Mammary epithelial cell (primary cell): ENCODE measurements at places on chromosomes 13 and 19.

GRCh38 chr13:91101381-91101780, 246.1 kb upstream of the MIR17HG start:
- DNase-seq, result no peak

- DNase-seq, result no peak
Observed at GRCh38 chr19:40136818-40137217, 46.1 kb upstream of the ZNF780A start.

GRCh38 chr19:18150776-18151624, 2.0 kb upstream of the PIK3R2 start:
- DNase-seq, result no peak

DNA sequence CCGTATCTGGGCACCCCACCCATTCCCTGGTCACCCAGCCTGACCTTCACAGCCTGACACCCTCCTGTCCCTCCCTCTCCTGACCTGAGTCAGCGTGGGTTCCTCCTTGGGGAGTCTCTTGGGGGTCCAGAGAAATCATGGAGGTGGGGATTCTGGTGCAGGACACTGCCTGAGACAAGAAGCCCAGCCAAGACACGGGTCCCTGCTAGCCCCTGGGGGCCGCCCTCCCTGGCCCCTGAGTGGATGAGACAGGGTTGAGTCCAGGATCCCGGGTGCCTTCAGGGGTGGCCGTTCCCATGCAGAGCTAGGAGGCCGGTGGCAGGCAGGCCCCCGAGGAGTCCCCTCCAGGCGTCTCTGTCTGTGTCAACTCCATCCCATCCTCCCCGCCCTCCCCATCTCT, 1.6 kb downstream of the MAP2K7 start:
- DNase-seq, result no peak

DNA sequence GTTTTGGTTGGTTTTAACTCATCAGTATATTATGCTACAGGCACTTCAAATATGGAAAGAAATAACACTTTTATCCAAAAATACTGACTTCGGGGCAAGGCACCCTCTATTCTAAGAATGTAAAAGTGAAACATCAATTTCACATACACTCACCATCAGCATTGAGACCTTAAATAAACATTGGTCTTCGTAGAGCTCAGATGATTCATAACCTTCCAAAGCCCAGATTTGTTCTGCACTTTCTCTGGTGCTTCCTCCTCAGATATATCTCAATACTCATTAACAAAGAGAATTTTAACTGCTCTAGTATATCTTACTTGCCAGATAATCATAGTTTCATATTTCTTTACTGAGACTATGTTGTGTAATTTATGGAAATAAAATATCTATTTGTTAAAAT, 794.3 kb downstream of the LIG4 start:
- DNase-seq, result no peak

DNA sequence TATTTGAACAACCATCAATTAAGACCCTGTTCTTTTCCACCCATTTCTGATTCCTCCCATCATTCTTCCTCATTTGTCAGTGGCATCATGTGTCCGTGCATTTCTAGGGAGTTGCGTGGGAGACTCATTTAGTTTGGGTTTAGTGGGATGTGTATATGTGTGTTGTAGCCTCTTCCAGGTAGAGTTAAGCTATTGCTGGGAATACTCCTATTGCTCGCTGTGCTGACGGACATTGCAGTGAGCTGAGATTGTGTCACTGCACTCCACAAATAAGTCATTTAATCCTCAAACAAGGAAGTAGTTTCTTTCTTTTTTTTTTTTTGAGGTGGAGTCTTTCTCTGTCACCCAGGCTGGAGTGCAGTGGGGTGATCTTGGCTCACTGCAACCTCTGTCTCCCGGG, 42.2 kb upstream of the RCBTB2 start:
- DNase-seq, result no peak

- no peak for DNase-seq
Observed at GRCh38 chr19:39335168-39335548, 685 bp downstream of the GMFG start.

GRCh38 chr13:110911880-110912279, 3.0 kb downstream of the ANKRD10 start:
- DNase-seq, result peak; percentile 85

GRCh38 chr19:11145536-11145924, 10.1 kb downstream of the SPC24 start:
- no peak for DNase-seq

GRCh38 chr13:107121793-107122192, 553.9 kb upstream of the ARGLU1 start:
- DNase-seq, result no peak

DNA sequence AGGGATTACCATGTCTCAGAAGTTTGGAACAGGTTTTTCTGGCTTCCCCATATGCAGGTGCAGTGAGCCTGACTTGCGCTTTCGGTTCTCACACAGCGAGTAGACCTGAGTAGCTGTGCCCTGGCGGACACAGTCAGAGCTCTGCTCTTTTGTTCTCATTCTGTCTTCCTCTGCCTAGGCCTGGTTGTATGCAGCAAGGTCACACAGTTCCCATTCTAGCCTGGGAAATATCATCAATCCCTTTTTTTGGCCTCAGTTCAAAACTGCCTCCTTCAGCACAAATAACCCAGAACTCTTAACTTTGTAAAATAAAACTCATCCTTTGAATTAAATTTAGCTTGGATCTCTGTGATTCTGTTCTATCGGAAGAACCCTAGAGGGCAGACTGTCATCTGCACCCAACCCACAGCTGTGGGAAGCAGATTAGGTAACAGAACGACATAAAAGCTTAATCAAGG, 10.2 kb downstream of the OXGR1 start:
- DNase-seq, result peak; percentile 64

DNA sequence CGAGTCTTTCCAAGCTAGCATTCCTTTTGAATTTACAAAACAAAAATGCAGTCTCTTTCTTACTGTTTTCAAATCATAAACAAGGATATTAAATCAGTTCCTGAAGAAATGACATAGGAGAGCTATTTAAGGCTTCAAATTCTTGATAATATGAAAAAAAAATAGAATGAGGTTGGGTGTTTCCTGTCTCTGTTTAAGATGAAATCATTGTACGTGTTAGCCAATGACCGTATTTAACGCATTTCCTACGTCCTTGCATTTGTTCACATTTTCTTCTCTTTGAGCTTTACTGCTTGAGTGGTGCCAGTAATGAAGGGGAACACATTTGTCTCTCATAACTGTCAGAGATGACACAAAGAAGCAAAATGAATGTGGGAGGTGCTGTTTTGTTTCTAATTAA, 821.3 kb downstream of the DIAPH3 start:
- no peak for DNase-seq

GRCh38 chr19:9952276-9952675, 16.0 kb upstream of the OLFM2 start:
- no peak for DNase-seq

DNA sequence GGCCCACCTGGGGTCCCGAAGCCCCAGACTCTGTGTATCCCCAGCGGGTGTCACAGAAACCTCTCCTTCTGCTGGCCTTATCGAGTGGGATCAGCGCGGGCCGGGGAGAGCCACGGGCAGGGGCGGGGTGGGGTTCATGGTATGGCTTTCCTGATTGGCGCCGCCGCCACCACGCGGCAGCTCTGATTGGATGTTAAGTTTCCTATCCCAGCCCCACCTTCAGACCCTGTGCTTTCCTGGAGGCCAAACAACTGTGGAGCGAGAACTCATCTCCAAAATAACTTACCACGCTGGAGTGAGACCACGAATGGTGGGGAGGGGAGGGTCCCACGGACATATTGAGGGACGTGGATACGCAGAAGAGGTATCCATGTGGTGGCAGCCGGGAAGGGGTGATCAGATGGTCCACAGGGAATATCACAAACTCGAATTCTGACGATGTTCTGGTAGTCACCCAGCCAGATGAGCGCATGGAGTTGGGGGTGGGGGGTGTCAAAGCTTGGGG, 1.0 kb upstream of the ICAM5 start:
- DNase-seq, result no peak

DNA sequence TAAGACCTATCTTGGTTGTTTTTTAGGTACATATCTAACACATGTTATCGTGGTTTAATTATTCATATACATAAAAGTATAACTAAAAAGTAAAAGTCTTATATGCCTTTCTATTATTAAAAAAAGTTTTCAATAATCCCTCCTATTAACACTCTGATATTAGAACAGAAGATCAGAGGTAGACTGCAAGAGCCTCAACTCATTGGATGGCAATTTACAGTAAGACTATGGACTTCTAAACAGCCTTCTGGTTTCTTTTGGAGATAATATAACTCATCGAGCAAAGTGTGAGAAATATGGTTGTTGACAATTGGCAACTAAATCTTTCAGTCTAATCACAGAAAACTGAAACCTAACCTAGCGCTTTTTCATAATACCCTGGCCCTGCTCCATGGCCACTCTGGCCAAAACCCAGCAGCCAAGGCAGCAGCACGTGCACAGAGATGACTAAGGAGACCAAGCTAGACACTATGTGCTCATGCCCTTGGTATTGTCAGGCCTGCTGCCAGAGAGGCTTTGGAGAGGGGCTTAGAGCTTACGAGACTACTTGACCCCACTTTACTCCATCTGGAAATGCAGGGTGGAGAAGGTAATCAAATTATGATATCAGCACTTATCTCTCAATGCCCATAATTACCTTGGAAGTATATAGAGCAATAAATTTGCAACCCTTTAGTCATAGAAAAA, 40.6 kb upstream of the EEF1AKMT1 start:
- peak; percentile 41 for DNase-seq

DNA sequence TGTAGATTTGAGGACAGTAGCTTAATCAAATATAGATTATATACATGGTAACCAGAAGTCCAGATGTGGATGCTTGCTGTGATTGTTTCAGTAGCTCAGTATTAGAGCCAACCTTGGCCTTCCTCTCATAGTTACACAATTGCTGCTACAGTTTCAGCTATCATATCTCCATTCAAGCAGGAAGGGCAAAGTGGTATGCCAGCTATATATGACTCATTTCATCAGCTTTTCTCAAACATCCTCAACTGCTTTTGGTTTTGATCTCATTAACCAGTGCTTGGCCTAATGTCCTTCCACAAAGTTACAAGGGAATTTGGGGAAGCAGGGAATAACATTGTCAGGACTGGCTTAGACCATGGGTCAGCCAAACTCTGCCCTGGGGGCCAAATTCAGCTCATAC, 73.0 kb upstream of the MAB21L1 start:
- peak; percentile 69 for DNase-seq

- no peak for DNase-seq
Observed at GRCh38 chr13:78060966-78061365, 142.3 kb upstream of the EDNRB start.

- no peak for DNase-seq
Observed at GRCh38 chr13:107124129-107124718, 556.3 kb upstream of the ARGLU1 start.

- DNase-seq, result no peak
Observed at GRCh38 chr13:75146436-75146835, 335.5 kb downstream of the TBC1D4 start.

DNA sequence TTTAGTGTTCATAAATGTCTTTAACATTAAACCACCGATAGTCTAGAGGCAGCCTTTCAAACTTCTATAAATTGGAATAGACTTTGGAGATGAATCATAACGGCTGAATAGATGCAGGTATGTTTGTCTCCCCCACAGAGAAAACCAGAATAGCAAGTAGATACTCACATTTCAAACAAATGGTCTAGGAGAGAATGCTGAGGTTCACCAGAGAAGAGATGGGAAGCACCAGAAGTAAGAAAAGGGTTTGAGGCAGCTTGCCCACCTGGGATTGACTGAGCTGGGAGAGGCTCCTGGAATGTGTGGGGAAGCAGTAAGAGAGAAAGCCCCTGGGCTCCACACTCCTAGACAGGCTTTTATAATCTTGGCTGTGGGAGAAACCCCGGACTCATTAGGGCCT, 6.4 kb downstream of the IGFL3 start:
- peak; percentile 82 for DNase-seq

DNA sequence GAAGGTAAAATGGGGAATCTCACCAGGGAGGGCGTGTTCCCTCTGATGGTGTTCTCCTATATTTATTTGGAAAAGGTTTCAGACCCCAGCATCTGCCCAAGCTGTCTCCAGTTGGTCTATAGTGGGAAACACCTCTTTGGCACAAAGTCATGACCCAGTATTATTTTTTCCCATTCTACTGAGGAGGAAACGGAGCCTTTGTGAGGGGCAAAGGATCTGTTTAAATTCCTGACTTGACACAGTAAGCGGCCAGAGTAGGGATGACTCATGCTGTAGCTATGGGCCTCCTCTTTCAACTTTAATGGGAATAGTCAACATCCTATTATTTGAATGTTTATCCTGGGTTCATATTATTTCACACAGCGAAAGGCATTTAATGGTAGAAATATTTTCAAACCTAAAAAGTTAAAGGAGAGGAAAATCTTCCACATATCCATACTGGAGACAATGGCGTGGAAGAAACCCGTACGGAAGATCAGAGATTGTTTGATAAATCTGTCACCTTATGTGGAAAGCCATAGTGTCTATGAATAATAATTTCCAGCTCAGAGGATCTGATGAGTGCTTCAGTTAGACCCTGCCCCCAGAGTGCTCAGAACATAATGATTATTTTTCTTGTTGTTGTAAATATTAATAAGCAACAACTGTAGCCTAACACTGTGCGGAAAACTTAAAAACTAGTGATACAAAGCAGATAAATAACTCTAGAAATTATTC, 126.0 kb downstream of the FOXO1 start:
- DNase-seq, result peak; percentile 53

DNA sequence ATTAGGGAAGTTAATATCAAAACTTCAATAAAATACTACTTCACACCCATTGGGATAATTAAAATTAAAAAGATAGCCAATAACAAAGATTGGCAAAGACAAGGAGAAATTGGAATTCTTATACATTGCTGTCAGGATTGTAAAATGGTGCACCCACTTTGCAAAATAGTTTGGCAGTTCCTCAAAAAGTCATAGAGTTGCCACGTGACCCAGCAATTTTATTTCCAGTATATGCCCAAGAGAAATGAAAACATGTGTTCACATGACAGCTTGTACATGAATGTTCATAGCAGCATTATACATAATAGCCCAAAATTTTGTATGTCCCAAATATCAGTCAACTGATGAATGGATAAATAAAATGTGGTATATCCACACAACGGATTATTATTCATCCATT, 3.3 kb downstream of the MBD3L1 start:
- DNase-seq, result no peak

- DNase-seq, result no peak
Observed at GRCh38 chr19:28990522-28990921, 222.4 kb downstream of the UQCRFS1 start.

DNA sequence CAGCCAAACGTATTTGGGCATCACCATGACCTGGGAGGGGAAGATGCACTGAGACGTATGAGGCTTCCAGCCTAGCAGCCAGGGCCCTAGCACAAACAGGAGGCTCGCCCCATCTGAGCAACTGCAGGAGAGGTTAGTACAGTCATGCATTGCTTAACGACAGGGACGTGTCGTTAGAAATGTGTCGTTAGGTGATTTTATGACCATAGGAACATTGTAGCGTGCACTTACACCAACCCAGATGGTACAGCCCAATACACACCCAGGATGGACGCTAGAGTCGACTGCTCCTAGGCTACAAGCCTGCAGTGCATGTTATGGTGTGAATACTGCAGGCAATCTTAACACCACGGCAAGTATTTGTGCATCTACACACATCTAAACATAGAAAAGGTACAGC, 9.3 kb downstream of the CD177 start:
- no peak for DNase-seq

- DNase-seq, result peak; percentile 60
Observed at GRCh38 chr13:96238861-96239260, 149.0 kb downstream of the HS6ST3 start.

- no peak for DNase-seq
Observed at GRCh38 chr13:90187478-90188350, 1159.8 kb upstream of the MIR17HG start.
